ENCODE measurements at places on chromosomes 2 and 18. TPM values are rescaled to one million over a fixed set of nuclear protein-coding genes. Genes with fewer than 3 reads are reported as not detected.

CYRIA gene
- total RNA-seq = 28.2 TPM

FRZB gene
- total RNA-seq = 10.2 TPM

CLEC4F gene
- not detected for total RNA-seq

- DNase-seq = peak; percentile 89
Measured at GRCh38 chr2:231680992-231681852, 27.1 kb upstream of the PTMA start.

Data from cerebellum (tissue), 4 donors.